Stimulated activated CD4-positive, alpha-beta T cell treated with anti-CD3 and anti-CD28 coated beads, Interleukin-15, amount 100 ng/mL, for 24 hours (primary cell): ENCODE measurements at places on chromosomes 6 and 20.

DNA sequence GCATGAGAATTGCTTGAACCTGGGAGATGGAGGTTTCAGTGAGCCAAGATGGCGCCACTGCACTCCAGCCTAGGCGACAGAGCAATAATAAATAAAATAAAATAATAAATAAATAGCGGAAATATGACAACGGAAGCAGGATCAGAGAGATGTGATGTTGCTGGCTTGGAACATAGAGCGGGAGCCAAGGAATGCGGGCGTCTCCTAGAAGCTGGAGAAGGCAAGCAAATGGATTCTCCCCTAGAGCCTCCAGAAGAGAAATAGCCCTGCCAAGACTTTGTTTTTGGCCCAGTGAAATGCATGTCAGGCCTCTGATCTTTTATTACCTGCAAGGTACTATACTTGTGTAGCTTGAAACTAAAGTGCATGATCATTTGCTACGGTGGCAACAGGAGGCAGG lies 12.4 kb downstream of the KIAA1755 start:
- no peak for DNase-seq

DNA sequence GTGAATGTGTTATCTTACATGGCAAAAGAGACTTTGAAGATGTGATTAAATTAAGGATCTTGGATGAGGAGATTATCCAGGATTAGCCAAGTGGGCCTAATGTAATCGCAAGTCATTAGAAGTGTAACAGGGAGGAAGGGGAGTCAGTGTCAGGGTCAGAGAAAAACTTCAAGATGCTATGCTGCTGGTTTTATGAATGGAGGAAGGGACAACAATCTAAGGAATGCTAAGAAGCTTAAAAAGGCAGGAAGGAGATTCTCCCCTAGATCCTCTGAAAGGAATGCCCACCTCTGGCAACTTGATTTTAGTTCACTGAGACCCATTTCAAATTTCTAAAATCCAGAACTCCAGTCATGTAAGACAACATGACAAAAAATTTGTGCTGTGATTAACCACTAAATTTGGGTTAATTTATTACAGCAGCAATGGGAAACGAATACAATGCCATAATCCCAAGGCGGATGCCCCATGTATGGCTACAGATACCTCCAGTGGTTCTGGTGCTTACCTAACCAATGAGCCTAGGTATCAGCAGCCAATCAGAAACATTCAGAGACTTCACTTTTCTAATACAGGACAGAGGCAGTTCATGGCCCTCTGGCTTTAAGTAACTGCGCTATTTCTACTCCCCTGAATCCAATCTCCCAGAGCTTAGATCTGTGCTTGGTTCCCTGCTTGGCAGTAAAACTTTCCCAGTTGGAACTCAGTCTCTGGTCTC lies 3.6 kb upstream of the TAAR8 start:
- DNase-seq: no peak

DNA sequence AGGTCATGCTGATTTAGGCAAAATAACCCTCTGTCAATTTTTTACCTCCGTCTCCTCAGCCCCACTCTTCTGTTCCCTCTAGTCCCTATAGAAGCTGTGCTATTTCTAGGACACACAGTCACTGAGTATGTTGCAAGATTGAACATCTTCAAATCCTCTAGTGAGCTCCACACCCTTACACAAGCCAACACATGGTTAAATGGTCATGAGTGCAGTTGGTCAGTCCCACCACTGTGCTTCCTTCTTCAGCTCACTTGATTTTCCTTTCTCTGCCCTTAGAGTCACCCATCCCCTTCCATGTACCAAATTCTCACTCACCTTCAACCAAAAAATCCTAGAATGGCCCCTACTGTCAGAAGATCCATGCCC lies 48.2 kb upstream of the F13A1 start:
- no peak for DNase-seq

GRCh38 chr6:139754898-139755775 lies 380.7 kb upstream of the CITED2 start:
- DNase-seq: no peak

DNA sequence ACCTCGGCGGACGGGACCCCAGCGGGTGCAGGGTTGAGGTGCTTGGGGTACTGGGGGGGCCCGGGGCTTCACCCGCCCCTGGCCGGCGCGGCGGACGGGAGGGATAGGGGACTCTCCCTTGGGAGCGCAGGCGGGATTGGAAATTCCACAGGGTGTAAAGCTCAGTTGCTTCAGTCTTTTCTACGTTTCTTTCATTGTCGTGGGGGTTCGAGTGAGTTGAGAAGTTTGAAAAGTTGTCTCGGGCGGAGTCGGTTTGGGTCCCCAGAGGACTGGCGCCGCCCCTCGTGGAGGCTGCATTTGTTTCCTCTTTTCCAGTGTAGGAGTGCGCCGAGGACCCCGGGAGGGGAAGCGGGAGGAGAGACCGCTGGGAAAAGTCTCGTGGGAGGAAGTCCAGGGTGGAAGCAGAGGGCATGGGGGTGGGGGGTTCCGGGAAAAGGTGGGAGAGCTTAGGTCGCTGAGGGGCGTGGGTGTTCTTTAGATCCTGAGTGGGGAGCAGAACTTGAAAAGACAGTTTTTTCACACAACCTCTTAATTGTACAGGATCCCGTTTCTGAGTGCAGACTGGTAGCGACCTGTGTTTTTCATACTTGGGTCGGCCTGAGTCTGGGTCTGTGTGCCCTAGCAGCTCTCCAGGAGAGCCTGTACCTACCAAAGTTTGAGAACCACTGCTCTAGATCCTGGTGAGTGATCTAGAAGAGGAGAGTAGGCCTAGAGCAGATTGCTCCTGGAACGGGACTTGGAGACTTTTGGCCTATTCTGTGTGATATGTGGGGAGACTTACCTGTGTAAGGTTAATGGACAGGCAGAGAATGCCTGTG lies 495 bp downstream of the FAM83B start:
- no peak for DNase-seq

DNA sequence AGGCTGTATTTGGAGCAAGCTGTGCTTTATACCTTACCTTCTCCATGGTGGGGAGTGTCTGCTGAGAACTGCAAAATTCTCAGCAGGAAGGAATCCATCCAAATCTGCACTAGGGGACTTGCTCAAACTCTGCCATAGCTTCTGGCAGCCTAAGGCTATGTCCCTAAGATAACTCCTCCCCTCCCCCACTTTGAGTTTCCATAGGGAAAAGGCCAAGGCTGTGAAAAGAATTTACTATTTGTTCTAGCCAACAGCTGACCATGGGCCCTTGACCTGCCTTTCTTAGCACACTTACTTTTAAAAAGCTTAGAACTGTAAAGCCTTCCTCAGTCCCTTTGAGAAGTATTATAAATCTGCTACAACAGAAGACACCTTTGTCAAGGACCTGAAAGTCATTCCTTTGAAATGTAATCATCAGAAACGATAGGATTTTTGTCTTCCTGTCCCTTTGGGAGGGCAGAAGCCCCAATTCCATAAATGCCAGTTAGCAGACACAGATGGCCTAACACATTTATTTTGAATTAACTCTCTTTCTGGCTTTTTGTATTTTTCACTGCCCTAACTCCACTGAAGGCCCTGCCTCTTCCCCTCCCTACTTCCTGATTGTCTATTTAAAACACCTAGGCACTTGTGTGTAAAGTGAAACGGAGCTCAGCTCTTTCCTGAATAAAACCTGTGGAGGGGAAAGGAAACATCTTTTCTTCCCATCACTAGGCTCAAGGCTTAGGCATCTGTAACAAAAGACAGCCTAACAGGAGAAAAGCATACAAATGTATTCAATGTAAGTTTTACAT lies 157.1 kb downstream of the AKAP7 start:
- no peak for DNase-seq

DNA sequence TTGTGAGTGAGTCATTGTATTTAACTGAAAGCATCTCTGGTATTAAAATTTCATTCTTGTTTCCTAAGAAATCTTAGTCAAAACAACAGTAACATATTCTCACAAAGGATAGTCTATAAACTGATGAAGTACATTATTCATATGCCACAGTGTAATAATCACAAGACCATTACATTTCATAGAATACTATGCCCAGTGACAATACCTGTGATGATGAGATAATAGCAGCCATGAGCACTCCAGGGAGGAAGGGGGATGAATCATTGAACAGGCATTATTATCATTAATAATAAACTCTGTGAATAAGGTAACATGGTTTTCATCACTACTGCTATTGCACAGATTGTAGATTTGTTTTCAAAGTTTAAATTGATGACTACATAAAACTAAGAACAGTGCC lies 667.9 kb downstream of the EPM2A start:
- DNase-seq: no peak

- DNase-seq: no peak
Observed at GRCh38 chr6:134853111-134854055, 96.5 kb downstream of the ALDH8A1 start.

DNA sequence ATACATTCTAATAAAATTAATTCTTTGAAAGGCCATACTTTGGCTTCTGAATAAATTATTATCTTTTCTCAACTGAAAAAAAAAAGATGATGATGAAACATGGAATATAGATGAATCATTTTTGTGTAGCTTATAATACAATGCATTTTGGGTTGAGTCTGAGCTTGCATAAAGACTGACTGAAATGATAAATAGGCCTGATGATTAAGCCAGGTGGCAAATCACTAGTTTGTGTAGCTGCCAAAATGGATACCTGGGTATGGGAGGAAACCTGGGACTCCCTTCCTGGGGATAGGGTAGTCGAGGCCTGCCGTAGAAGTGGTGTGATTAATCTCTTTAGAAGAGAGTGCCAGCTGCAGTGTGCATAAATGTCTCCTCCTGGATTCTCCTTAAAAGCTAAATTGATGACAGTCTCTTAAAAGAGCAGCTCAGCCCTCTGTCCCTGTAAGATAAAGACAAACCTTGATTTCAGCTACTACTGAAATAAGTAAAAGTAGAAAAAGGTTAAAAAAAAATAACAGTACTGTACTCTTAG lies 275.1 kb downstream of the GRIK2 start:
- DNase-seq: no peak
